NCI-H524 (cell line): ENCODE measurements at places on chromosomes 7 and 10.
A peak's percentile ranks its signal among the peaks of the same experiment; 100 is the strongest.

DNA sequence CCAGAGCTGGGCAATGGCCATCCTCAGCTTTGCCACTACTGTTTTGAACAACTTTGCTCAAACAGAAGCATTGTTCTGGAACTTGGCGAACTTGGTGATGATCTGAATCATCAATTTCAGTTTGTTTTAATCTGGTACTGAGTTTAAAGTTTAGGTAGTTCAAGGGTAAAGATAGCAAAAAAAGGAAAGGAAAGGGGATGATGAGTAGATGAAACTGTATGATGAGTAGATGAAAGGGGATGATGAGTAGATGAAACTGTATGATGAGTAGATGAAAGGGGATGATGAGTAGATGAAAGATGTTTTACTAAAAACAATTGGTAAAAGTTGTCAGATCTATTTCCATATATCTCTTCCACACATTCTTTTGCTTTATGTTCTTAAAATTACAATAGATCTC lies 737.0 kb downstream of the LRMDA start:
- DNase-seq = no peak

- DNase-seq = no peak
These were observed 128.0 kb downstream of the ZMIZ1 start for GRCh38 chr10:79196470-79197461.

GRCh38 chr7:33355386-33355785 lies 226.0 kb downstream of the BBS9 start:
- DNase-seq = no peak

GRCh38 chr7:17774716-17775288 lies 165.5 kb downstream of the SNX13 start:
- peak; percentile 75 for DNase-seq

DNA sequence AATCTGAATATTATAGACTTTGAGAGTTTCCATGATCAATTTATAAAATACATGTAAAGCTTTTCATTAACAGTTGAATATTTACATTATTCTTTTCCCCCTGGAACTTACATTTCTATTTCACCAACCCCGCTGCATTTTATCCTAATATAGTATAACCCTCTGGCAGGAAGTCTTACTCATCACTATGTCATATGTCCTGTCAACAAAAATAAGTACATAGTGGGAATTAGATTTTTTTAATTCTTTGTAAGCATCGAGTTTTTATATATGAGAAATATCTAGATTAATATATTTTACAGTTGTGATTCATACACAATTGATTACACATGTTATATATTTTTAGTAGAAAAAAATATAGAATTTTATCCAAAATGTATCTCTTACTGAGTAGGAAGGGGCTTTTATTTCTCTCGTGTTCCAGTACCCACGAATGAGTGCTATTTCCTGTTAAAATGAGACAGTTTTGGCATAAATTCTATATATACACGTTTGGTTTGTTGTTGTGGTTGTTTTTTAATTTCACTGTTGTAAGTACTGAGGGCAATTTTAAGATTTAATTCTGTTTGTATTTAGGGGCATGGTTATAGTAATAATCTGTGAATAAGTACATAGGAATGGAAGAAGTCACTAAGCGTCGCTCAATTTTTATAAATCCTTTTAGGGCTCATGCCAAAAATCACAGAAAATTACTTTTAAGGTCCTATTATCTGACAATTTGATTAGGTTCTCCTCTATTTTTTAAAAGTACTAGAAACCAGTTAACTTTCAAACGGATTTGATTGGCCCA lies 87.1 kb downstream of the HECW1 start:
- no peak for DNase-seq

GRCh38 chr10:23478570-23478969 lies 39.7 kb downstream of the OTUD1 start:
- DNase-seq = no peak

DNA sequence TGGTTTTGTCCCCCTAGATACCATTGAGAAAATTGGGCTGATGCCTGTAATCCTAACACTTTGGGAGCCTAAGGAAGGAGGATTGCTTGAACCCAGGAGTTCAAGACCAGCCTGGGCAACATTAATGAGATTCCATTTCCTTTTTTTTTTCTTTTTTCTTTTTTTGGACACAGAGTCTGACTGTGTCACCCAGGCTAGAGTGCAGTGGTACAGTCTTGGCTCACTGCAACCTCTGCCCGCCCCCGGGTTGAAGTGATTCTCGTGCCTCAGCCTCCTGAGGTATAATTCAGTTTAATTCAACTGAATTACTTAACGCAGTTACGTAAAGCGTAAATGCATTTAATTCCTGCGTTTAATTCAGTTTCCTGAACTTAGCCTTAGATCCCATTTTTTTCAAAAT lies 13.3 kb downstream of the CCAR1 start:
- no peak for DNase-seq

DNA sequence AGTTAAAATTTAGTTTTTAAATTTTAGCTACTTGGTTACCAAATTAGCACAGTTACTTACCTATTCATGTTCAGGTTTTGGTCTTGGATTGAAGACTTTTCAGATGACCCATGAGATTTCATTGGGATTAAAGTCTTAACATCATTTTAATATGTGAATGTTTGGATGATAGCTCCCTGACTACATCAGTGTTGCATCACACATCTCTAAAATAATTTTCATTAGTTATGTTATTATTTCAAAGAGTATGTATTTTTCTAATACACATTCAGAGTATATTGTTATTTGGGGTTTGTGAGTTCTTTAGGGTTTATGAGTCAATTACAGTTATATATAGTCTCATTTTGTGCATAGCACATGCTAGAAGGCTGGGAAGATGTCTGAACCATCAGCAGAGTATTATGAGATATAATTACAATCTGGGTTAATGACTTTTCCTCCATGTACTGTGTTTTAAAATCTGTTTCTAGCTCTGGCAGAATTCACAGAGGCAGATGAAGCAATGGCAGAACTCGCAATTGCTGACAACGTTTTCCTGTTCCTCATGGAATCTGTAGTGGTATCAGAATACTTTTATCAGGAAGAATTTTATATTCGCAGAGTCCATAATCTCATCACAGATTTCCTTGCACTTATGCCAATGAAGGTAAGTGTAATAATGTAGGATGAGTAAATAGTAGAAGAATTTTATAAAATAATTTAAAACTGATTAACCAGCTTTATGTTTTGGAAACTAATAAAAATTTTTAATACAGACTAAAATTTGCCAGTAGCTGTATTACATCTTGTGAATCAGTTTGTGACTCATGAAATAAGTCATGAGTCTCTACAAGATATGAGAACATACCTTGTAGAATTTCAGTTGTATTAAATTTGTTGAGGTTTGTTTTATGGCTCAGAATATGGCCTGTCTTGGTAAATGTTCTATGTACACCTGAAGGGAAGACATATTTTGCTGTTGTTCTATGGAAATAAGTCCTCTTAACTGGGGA lies 26.9 kb downstream of the NUP205 start:
- DNase-seq = no peak

- no peak for DNase-seq
These were observed 317.0 kb downstream of the CACNA2D1 start for GRCh38 chr7:82126576-82126975.

- DNase-seq = no peak
These were observed 290.2 kb upstream of the SEMA3C start for GRCh38 chr7:81209059-81209458.

DNA sequence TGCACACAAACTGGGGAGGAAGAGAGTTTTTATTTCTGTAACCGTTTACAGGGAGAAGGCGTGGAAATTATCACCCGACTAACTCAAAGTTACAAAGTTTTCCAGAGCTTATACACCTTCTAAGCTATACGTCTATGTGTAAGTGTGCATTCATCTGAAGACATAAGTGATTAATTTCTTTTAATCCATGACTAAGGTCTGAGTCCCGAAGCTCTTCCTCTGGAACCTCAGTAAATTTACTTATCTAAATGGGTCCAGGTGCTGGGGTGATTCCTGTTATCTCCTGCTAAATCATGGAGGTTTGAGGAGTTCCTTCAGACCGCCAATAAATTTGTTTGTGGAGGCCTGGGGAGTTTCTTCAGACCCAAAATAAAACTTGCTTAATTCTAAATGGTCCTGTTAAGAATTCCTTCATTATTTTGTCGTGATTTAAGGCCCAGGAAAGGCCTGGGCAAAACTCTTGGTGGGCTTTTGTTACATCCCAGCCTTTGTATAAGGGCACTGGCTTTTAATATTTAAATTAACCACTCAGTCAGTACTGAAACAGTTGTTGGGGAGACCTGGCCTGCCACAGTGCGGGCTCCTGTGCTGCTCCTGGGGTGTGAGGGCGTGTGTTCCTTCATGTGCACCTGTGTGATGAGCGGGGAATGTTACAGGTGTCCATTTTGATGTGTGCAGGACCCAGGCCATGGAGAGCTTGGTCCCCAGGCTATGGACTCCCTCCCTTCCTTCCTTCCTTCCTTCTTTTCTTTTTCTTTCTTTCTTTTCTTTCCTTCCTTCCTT lies 5.8 kb upstream of the METTL27 start:
- no peak for DNase-seq

DNA sequence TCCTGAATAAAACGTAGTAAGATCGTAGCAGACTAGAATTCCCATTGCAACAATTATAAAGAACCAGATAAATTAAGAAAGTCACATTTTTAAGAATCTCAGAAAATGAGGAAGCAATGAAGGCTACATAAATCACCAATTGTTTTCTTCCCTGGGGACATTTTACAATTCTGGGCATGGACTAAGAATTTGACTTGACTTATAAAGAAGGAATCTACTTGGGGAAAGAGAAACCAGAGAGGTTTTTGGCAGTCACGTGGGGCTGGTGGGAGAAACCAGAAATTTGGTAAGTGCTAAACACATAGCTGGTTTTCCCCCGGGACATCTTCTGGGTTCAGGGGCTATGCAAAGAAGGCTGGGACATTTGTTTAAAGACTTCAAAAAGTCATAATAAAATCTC lies 109.8 kb upstream of the IL6 start:
- no peak for DNase-seq

DNA sequence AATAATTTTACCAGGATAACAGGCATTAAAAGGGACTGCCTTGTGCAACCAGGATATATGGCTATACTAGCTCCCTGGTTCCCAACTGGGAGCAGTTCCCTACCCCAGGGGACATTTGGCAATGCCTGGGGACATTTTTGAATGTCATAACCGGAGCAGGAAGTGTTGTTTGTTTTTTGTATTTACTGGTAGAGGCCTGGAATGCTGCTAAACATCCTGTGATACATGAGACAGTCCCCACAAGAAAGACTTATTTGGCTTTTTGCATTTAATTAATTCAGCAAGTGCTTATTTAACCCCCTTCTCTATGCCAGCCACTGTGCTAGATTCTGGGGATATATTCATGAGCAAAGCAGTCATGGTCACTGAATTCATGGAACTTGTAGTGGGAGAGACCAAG lies 181.2 kb downstream of the BBS9 start:
- peak; percentile 3 for DNase-seq

DNA sequence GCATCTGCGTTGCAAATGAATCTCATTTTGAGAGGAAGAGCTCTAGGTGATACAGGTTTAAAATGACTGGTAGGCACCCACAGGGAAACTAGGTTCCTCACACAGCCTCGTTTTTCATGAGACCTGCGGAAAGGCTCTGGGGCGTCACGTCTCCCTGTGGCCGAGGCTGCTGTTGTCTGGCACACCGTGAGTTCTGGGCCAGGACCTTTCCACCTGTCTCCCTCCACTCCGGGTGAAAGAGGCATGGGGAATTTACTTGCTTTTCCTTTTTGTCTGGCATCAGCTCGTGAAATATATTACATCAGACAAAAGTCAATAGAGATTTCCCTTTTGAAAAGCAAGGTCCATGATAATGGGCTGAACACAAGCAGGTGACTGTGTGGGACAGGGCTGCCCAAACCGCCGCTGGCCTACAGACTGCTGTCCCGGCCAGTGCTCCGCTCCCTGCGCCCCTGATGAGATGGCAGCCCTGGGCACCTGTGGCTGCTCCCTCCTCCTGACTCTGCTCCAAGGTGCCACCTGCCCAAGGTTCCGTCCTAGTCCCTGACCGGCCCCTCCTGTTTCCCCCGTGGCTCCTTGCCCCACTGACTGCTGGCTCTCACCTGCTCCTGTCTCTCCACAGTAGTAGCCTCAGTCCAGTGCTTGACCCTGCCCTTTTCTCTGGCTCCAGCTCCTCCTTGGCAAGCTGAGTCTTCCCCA lies 109.6 kb downstream of the NKX6-2 start:
- DNase-seq = no peak
